ENCODE measurements at places on chromosomes 16 and 17. TPM values are rescaled to one million over a fixed set of nuclear protein-coding genes. Genes with fewer than 3 reads are reported as not detected.

GRCh38 chr17:12985431-12986293 is 32.2 kb downstream of the ELAC2 start:
- DNase-seq = no peak

DNA sequence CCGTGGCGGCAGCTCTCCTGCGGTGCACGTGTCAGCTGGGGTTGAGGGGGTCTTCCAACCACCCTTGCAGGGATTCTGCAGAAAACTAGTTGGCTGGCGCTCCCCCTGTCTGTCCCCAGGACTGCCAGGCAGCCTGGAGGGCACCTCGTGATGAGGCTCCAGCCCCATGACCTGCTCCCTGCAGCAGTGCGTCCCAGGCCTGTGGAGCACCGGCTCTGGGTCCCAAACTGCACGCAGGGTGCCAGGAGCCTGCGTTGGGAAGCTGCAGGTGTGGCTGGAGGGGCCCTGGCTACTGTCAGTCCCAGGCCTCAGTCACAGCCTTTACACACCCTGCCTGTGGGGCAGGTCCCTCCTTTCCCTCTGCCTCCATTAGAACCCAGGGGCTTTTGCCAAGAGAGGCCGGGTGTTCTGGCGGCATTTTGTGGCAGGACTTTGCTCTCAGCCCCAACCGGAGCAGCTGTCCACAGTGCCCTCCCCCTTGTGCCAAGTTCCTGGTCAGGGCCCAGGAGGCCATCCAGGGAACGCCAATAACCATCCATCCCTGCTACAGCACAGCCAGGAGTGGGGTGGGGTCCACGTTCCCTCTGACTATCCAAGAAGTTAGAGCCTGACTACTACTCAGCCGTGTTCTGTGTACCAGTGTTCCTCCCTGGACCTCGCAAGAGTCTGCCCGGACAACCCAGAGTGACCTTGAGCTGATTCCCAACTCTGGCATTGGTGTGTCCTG is 9.2 kb downstream of the CHMP6 start:
- DNase-seq = no peak

The PRSS21 gene
- total RNA-seq = not detected

The ATP2A1 gene
- 0.64 TPM for total RNA-seq

GRCh38 chr17:65941356-65941899 is 250.5 kb downstream of the CEP112 start:
- no peak for DNase-seq

DNA sequence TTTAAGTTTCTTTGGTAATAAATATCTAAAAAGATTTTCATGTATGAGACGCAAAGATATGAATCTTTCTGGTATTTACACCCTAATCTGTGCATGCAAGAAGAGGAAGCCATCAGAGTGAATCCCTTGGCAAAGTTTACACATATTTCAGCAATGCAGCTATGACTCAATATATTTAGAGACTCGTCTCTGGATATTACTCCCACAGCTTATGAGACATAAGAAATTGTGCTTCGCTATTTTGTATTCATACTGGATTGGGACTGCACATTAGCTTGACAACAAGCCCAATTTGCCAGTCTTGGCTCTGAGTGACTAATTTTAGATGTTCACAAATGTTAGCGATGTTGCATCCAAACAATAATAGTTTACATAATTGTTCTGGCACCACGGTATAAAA is 532.0 kb downstream of the CDH11 start:
- DNase-seq = no peak

GRCh38 chr16:4746991-4747574 is 12.7 kb downstream of the DNAAF8 start:
- no peak for DNase-seq

- no peak for DNase-seq
Measured at GRCh38 chr17:62085511-62086408, 20.7 kb upstream of the MED13 start.

The INTS2 gene
- 11.2 TPM for total RNA-seq

GRCh38 chr16:86371083-86371803 is 139.1 kb upstream of the FOXF1 start:
- no peak for DNase-seq

DNA sequence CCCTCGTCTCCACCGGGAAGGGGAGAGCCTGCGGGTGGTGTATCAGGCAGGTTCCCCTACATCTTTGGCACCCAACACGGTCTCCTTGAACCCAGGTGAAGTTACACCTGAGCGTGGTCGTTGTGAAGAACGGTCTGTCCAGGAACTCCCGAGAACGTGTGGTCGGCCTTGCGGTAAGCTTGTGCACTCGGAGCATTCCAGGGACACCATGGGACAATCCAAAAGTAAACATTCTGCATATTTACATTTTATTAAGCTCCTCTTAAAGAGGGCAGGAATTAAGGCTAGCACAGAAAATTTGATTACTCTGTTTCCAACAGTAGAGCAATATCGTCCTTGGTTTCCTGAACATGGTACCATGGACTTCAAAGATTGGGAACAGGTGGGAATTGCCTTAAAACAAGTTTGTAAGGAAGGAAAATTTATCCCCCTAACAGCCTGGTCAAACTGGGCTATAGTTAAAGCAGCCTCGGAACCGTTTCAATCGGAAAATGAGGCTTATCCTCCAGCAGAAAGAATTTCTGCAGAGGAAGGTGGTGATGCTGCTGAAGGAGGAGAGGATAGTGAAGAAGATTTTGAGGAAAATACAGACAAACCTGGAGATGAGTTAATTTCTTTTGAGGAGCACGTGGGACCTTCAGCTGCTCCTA is 18.2 kb downstream of the ALOX15B start:
- no peak for DNase-seq

GRCh38 chr16:31094088-31094423 is 541 bp downstream of the VKORC1 start:
- DNase-seq = no peak

GRCh38 chr17:38584350-38584925 is 21.3 kb downstream of the SRCIN1 start:
- DNase-seq = no peak

DNA sequence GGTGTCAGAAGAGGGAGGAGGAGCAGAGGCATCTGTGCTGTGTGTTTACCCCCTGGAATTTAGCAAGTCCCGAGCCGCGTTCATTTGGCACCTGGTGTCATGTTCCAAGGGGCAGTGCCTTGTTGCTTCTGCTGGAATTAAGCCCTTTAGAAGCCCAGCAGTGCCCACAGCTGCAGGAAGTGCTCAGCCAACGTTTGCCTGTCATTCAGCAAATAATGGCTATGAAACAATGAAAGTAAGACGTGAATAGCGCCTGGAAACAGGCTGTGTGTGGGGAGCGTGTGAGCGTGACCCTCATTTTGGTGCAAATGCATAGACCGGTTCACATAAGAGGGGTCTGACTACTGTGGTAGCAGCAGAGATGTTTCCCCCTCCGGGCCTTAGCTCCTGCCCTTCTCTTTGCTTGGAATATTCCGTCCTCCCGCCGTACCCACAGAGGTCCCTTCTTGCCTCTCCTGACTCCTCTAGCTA is 5.8 kb upstream of the ATP2C2 start:
- DNase-seq = no peak

GRCh38 chr16:27801289-27801945 is 251.5 kb downstream of the KATNIP start:
- no peak for DNase-seq

- DNase-seq = no peak
Measured at GRCh38 chr17:61247439-61247838, 152.2 kb upstream of the TBX2 start.

- no peak for DNase-seq
Measured at GRCh38 chr16:68499006-68499405, 40.1 kb upstream of the ZFP90 start.

- no peak for DNase-seq
Measured at GRCh38 chr17:51362811-51363585, 102.7 kb downstream of the UTP18 start.

GRCh38 chr17:30908717-30909420 is 2.8 kb upstream of the TEFM start:
- DNase-seq = peak; percentile 2

DNA sequence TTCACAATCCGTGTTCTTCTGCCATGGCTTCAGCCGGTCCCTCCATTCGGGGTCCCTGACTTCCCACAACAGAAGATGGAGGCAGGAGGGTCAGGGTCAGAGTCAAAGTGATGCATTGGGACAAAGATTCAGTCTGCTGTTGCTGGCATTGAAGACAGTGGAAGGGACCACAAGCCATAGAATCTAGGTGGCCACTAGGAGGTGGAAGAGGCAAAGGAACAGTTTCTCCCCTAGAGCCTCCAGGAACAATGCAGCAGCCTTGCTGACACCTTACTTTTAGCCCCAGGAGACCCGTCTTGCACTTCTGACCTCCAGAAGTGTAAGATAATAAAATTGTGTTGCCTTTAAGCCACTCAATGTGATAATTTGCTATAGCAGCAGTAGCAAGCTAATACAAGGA is 55.9 kb downstream of the MFSD11 start:
- no peak for DNase-seq

The MT1A gene
- total RNA-seq = not detected

DNA sequence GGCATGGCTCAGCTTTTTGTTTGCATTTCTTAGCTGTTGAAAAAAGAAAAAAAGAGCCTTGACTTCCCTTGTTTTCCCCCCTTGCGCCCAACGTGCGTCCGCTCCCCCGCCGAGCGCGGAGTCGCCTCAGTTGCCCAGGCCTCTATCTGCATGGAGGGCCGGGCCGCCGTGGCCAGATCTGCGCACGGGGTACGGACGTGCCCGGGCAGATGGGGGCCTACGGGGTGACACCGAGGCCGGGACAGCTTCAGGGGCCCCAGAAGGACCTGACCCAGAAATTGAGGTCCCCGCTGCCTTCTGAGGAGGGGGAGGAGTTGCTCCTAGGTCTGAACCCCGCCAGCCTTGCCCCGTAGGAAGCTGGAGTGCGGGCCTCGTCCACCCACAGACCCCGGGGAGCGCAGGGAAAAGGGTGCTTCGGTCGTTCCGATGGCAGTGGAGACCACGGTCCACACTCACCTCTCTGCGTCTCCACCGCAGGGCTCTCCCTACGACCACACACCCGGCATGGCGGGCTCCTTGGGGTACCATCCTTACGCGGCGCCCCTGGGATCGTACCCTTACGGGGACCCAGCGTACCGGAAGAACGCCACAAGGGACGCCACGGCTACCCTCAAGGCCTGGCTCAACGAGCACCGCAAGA is 1.5 kb downstream of the IRX5 start:
- peak; percentile 82 for DNase-seq

DNA sequence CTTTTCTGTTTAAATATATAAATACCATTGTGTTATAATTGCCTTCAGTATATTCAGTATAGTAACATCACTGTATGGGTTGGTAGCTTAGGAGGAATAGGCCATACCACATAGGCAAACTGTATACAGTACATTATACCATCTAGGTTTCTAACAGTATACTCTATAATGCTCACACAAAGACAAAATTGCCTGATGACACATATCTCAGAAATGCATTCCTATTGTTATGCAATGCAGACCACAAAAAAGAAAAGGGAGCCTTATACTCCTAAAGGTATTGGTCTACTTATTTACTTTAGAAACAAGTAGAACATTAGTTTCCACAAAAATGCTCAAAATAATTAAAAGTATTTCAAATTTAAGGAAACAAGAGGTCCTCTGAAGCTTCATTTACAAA is 47.9 kb downstream of the SETD6 start:
- DNase-seq = no peak

The CNTROB gene
- total RNA-seq = 30.2 TPM

- no peak for DNase-seq
Measured at GRCh38 chr17:10149573-10150399, 48.6 kb downstream of the GAS7 start.
